ENCODE measurements at places on chromosomes 5 and 9.

DNA sequence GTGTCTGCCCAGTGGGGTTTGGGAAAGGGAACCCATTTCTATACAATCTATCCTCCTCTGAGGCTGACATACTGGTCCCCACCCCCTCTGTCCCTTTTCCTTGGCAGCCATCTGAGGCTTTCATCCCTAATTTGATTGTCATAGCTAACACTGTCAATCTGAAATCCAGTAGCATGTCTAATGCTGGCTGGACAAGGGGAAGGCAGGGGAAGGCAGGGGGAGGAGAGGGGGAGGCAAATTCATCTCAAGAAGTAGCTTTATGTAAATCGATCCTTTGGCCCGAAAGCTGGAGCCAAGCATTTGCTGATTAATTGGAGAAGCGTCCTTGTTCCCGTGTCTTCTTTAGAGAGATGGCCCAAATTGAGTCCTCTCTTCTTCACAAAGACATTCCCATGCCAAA is 314.1 kb upstream of the PANK3 start:
- DNase-seq, result no peak

- no peak for DNase-seq
Measured at GRCh38 chr5:38602641-38603040, 46.2 kb upstream of the LIFR start.

GRCh38 chr9:3856592-3856991 is 330.8 kb upstream of the RFX3 start:
- no peak for DNase-seq

- peak; percentile 66 for DNase-seq
Measured at GRCh38 chr5:115180165-115180709, 10.5 kb upstream of the TRIM36 start.

DNA sequence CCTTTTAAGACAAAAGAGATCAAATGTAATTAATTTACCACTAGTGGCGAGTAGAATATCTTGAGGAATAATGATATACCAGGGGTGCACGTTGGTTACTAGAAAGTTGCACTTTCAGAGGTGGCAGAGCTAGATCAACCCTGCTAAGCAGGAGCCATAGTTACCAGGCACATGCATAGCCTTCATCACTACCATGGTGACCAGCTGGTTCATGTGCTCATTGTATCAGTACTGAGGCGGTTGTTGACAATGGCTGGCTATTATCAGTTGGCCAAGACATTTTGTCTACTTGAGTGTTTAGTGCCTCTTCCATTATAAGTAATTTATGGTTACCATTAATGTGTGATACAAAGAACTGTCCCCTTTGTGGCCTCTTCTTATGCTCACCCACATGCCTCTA is 201.2 kb downstream of the FGF10 start:
- no peak for DNase-seq

All from SW480 (cell line).